Activated CD8-positive, alpha-beta memory T cell treated with anti-CD3 and anti-CD28 coated beads for 1 hour (primary cell): ENCODE measurements at places on chromosomes 3 and 15.

DNA sequence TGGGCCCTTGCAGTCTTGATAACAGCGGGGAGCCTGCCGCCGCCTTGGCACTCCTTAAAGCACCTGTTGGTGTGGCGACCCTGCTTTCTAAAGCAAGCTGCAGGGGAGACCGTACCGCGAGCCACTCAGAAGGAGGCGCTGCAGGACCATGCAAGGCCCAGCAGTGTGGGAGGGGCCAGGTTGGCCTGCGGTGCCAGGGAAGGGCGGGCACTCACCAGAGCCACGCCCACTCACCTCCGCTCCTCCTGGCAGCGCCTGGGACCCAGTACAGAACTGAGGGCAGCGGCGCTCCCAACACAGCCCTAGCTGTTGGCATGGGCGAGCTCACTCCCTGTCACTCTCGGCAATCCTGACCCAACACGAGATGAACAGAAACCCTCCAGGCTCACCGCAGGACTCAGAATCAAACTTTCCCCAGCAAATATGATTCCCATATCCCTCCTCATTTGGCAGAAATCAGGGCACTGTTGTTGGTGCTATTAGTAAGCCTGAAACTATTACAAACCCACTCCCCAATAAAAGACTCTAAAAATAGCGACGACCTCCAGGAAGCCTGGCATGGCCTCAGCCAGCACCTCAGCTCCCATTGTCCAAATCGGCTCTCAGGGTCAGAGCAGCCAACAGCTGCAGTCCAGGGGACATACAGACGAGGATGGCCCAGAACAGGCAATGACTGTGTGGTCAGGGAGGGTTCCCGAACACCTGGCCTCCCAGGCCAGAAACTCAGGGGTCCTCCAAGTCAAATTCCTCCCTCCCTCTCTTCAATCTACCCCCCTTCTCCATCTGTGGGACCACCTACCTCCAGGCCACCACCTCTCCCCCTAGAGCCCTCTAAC lies 77.2 kb downstream of the TBC1D2B start:
- peak; percentile 62 for DNase-seq

- DNase-seq, result no peak
Measured at GRCh38 chr3:162892921-162893793, 1396.5 kb downstream of the OTOL1 start.

- no peak for DNase-seq
Measured at GRCh38 chr3:128878556-128879124, 780 bp upstream of the ACAD9 start.

- DNase-seq, result no peak
Measured at GRCh38 chr3:173739726-173740125, 342.2 kb downstream of the NLGN1 start.

DNA sequence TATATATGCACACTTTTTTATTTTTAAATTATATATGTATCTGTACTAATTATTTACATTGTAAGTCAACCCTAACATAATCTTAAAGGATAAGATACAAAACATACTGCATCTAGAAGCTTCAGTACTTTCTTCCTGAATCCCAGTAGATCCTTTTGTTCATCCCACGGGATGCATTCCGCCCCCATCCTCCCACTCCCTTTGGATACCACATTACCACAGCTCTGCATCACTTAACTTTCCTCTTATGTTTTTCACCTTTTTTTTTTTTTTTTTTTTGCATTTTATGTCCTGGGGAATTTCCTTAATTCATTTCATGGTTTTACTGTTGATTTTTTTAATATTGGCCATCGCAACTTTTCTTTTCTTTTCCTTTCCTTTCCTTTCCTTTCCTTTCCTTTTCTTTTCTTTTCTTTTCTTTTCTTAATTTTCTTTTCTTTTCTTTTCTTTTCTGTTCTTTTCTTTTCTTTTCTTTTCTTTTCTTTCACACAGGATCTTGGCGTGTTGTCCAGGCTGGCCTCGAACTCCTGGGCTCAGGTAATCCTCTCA lies 3.0 kb downstream of the OPA1 start:
- no peak for DNase-seq
